ENCODE measurements at places on chromosomes 6 and 20. TPM values are rescaled to one million over a fixed set of nuclear protein-coding genes. Genes with fewer than 3 reads are reported as not detected.

Gene WFDC10B
- polyA plus RNA-seq: not detected

DNA sequence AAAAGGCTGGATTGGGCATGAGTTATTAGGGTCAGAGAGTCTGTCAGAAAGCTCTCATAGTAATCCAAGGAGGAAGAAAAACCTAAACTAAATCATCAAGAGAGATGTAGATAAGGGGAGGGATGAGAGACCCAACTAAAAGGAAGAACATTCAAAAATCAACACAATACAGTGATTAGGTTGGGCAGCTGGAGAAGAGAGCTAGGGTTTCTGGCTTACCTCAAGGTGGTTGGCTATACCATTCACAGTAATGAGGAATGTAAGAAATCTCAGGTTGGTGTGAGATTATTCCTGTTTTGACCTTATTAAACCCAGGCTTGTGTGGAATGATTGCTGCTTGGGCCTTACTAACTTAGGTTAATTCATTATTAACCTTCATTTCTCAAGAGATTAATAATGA lies 6.2 kb upstream of the COX7A2 start:
- no peak overlapping the region for H3K27ac ChIP-seq
- no peak overlapping the region for H3K4me3 ChIP-seq
- H3K27me3 ChIP-seq: peaks cover 8% of the 10 kb centered on the region
- no peaks in the 10 kb centered on the region for H3K4me1 ChIP-seq
- peaks cover 20% of the 10 kb centered on the region for H3K36me3 ChIP-seq

DNA sequence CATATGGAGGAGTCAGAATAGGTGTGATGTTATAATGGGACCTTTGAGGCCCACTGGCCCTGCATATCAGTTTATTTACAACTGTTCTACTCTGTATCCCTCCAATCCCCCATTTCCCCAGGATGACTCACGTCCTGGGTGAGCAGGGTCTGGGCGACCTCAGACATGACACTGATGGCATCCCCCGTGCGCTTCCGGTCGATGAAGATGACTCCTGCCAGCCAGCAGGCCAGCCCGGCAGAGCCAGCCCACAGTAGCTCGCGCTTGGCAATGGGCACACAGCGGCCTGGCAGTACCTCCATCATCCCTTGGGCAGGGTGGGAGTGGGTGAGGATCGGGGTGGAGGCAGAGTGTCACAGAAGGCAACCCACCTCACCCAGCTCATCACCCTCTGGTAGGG lies 5.6 kb downstream of the AGPAT1 start:
- H3K36me3 ChIP-seq: peaks cover 27% of the 10 kb centered on the region
- H3K4me1 ChIP-seq: peaks cover 14% of the 10 kb centered on the region
- no peak overlapping the region for H3K4me3 ChIP-seq

- no peak overlapping the region for H3K4me3 ChIP-seq
- H3K27me3 ChIP-seq: no peaks in the 10 kb centered on the region
- no peaks in the 10 kb centered on the region for H3K4me1 ChIP-seq
- no peaks in the 10 kb centered on the region for H3K36me3 ChIP-seq
Observed at GRCh38 chr20:20089018-20089417, 36.7 kb downstream of the CFAP61 start.

GRCh38 chr6:157982102-157982562 lies 469 bp downstream of the SYNJ2 start:
- peaks cover 41% of the 10 kb centered on the region for H3K4me1 ChIP-seq
- no peak for DNase-seq
- H3K27ac ChIP-seq: no peak overlapping the region

- H3K4me1 ChIP-seq: no peaks in the 10 kb centered on the region
- no peak for DNase-seq
- no peaks in the 10 kb centered on the region for H3K27me3 ChIP-seq
- no peak overlapping the region for H3K27ac ChIP-seq
- H3K36me3 ChIP-seq: no peaks in the 10 kb centered on the region
Observed at GRCh38 chr6:150332939-150333584, 35.8 kb upstream of the IYD start.

DNA sequence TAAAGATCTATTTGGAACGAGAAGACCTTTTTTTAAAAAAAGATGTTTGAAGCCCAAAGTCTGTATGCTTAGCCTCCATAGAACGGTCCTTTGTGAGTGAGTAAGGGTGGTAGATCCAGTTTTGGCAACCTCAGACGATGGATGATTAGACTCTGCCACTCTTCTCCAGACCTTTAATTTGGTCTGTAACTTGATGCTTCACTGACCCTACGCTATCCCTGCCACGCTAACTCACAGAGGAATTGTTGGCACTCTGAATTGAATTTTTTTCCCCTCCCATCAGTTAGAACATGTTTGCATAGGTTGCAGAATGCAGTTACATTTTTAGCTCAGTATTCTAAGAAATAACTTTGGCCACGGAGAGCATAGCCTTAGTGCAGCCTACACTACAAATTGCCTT lies 15.8 kb upstream of the DEK start:
- no peak for DNase-seq
- peaks cover 54% of the 10 kb centered on the region for H3K27me3 ChIP-seq
- no peaks in the 10 kb centered on the region for H3K36me3 ChIP-seq
- H3K27ac ChIP-seq: no peak overlapping the region

Gene IRF4
- polyA plus RNA-seq: 6.4 TPM

DNA sequence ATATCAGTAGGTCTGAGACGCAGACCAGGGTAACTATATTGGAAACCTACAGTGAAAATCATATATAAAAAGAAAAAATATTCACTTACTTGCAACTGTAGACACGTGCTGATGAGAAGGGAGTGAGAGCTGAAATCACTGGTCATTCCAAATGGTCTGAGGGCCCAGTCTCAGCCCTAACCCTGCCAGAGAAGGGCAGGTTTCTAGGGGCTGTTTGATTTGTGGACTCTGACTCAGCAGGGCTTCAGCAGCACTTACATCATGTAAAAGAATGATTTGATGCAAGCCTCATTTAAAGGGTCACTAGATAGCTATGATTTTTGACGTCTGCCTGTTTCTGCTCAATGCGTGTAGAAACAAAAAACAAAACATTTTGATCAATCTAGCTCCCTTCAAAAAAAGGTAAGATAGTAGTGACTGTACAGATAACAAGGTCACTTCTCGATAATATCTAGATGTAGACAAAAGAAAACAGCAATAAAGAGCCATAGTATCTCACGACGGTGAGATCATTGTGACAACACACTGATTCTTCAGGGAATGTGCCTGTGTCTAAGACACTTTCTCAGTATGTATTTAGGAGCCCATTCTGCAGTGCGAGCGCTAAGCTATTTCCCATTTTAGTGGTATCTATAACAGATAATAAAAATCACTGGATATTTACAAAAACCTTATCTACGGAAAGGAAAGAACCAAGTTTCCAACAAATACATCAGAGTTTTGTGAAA lies 307.2 kb downstream of the HIVEP2 start:
- H3K27ac ChIP-seq: no peak overlapping the region
- H3K36me3 ChIP-seq: no peaks in the 10 kb centered on the region
- H3K27me3 ChIP-seq: no peaks in the 10 kb centered on the region
- H3K4me1 ChIP-seq: no peaks in the 10 kb centered on the region
- H3K4me3 ChIP-seq: no peak overlapping the region

Measured in CD14-positive monocyte (primary cell).